ENCODE measurements at places on chromosomes 6 and 20. TPM values are rescaled to one million over a fixed set of nuclear protein-coding genes. Genes with fewer than 3 reads are reported as not detected.

GRCh38 chr6:158861686-158862381 is 42.7 kb upstream of the EZR start:
- no peak for DNase-seq
- H3K4me3 ChIP-seq: no peak overlapping the region
- no peak overlapping the region for H3K27ac ChIP-seq
- H3K27me3 ChIP-seq: no peaks in the 10 kb centered on the region
- no peaks in the 10 kb centered on the region for H3K4me1 ChIP-seq

GRCh38 chr20:53547664-53548239 is 45.9 kb downstream of the ZNF217 start:
- H3K4me1 ChIP-seq: peaks cover 3% of the 10 kb centered on the region
- no peak overlapping the region for H3K27ac ChIP-seq
- DNase-seq: no peak

- peaks cover 37% of the 10 kb centered on the region for H3K36me3 ChIP-seq
- H3K27ac ChIP-seq: no peak overlapping the region
- H3K27me3 ChIP-seq: no peaks in the 10 kb centered on the region
- DNase-seq: no peak
Observed at GRCh38 chr20:34006619-34007018, 12.9 kb downstream of the RALY start.

GRCh38 chr20:5535125-5535756 is 215.0 kb upstream of the SHLD1 start:
- no peaks in the 10 kb centered on the region for H3K27me3 ChIP-seq
- no peak overlapping the region for H3K27ac ChIP-seq
- no peak for DNase-seq

The COL9A3 gene
- total RNA-seq: 0.82 TPM

DNA sequence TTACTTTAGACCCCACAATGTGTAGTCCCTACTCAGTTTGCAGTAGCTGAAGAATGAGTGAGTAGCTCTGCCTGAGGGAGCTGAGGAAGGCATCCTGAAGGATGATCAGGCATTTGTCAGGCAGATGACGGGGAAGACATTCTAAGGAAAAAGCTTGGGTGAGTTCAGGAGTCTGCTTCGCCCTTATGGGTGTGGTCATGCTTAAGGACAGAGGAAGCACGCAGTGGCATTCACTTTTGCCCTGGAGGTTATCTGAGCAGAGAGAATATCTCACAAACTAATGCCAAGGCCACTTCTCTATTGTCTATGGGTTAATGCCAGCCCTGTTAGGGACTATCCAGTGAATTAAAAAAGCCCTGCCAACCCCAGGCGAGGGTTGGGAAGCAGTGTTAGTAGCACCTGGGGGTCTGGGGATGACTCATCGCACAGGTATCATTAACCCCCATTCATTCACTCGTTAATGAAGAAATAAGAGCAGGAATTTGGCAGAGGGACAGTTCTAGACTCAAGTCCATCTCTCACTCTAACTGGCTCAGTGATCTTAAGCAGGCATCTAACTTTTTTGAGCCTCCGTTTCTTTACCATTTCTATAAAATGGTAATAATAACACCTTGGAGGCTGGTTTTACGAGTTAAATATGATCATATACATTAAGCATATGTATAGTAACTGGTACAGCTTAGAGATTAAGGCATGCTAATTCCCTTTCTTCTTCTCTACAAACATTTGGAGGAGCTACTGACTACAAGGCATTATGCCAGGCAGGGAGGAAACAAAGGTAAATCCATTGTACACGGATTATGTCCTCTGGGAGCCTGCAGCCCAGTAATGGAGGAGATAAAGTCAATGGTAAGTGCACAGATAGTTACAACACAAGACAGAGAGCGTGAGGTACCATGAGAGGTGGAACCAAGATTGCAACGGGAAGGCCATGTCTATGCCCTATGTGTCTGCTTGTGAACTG is 93.2 kb upstream of the AKIRIN2 start:
- no peak overlapping the region for H3K4me3 ChIP-seq
- H3K27ac ChIP-seq: no peak overlapping the region

The EXOC2 gene
- 31.9 TPM for total RNA-seq

DNA sequence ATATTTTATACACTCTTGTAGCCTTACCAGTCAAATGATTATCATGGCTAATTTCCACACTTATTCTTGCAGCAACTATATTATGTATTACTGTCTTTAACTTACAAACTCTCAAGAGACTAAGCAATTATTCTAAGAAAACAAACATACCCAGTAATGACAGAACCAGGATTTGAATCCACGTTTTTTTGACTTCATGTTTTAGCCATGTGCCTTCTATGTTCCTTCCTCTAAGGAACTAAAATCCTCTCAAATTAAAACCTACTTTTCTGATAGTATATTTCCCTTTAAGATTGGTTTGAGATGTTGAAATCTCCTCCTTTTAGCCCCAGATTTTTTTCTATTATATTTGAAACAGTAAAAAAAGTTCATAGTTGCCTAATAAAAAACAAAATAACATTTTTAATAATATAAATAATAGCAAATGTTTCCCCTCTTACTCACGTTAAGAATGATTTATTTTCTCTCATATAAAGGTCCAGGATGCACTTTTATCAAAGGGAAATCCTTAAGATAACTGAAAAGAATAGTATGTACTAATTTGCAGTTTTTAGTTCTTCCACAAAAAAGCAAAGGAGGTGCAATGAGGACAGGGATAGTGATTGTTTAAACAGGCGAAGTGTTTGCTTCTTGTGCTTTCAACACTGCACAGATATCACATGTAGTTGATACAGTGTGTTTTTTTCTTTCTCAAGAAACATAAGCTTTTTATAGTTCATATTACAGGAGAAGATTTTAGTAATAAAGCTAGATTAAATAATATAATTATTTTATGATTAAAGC is 54.0 kb downstream of the VTA1 start:
- DNase-seq: no peak
- peaks cover 18% of the 10 kb centered on the region for H3K36me3 ChIP-seq
- H3K4me1 ChIP-seq: peaks cover 8% of the 10 kb centered on the region
- H3K27ac ChIP-seq: no peak overlapping the region
- H3K4me3 ChIP-seq: no peak overlapping the region
- no peaks in the 10 kb centered on the region for H3K27me3 ChIP-seq

- H3K27ac ChIP-seq: no peak overlapping the region
- peaks cover 6% of the 10 kb centered on the region for H3K27me3 ChIP-seq
- DNase-seq: no peak
- no peak overlapping the region for H3K4me3 ChIP-seq
Observed at GRCh38 chr6:112058243-112059032, 4.5 kb downstream of the CCN6 start.

GRCh38 chr6:169776379-169776778 is 25.0 kb downstream of the ERMARD start:
- H3K27ac ChIP-seq: no peak overlapping the region
- no peak for DNase-seq
- no peak overlapping the region for H3K4me3 ChIP-seq
- H3K4me1 ChIP-seq: peaks cover 7% of the 10 kb centered on the region
- H3K27me3 ChIP-seq: no peaks in the 10 kb centered on the region

DNA sequence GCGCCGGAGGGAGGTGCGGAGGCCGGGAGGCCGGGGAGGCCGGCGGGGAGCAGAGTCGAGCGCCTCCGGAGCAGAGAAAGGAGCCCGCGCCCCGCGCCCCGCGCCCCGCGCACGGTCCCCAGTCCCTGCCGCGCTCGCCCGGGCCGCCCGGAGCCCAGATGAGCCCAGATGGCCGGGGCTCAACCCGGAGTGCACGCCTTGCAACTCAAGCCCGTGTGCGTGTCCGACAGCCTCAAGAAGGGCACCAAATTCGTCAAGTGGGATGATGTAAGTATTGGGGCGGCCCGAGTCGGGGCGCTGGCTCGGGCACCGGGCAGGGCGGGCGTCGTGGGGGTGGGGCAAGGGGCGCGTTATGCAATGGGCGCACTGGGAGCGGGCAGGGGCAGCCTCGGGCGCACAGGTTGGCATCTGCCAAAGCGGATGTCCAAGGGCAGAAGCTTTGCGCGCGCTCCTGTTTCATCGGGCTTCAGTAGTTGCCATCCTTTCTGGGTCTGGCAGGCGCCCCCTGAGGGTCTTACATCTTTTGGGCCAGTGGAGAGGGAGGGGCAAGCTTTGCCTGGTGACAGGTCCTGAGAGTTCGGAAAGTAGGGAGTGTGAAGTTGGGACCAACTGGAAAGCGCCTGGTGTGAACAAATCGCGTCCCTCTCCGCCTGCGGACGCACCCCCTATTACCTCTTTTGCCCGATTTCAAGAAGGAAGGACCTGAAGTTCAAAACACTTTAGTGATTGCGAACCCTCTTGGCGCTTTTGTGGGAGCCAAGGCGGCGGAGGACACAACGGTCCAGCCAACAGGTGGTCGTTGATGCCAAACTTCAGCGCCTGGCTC is 631 bp downstream of the PLCB1 start:
- no peak for DNase-seq
- H3K36me3 ChIP-seq: no peaks in the 10 kb centered on the region
- peaks cover 42% of the 10 kb centered on the region for H3K27me3 ChIP-seq
- H3K4me1 ChIP-seq: no peaks in the 10 kb centered on the region
- no peak overlapping the region for H3K27ac ChIP-seq

The CCN6 gene
- total RNA-seq: not detected

The FOXS1 gene
- not detected for total RNA-seq

DNA sequence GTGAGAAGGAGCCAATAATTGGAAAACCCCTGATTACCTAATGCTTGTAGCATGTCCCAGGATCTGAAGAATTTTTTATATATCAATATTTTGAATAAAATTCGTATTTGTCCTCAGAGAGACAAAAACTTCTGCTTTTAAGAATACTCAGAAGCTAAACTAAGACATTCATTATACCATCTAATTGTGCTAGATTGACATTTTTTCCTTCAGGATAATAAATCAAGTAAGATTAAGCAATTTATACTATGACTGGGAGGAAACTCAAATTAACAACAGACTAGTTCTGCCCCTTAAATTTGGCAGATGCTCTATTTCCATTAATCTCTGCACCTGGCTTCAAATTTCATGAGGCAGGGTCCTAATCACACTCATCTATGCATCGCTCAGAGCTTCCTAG is 291.4 kb downstream of the PLCB1 start:
- no peak overlapping the region for H3K27ac ChIP-seq
- H3K36me3 ChIP-seq: no peaks in the 10 kb centered on the region
- H3K4me3 ChIP-seq: no peak overlapping the region
- no peaks in the 10 kb centered on the region for H3K27me3 ChIP-seq
- no peak for DNase-seq

The SPATS1 gene
- total RNA-seq: not detected

The C20orf141 gene
- not detected for total RNA-seq

The MCCD1 gene
- not detected for total RNA-seq

DNA sequence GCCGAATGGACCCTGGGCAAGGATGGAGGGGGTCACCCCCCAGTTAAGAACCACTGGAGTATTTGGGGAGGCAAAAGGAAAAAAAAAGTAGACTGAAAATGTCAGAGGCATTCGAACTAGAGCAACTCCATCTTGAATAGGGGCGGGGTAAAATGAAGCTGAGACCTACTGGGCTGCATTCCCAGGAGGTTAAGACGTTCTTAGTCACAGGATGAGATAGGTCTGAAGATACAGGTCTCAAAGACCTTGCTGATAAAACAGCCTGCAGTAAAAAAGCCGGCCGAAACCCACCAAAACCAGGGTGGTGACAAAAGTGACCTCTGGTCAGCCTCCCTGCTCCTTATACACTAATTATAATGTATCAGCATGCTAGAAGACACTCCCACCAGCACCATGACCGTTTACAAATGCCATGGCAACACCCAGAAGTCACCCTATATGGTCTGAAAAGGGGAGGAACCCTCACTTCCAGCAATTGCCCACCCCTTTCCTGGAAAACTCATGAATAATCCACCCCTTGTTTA is 70.4 kb upstream of the KCNG1 start:
- peaks cover 44% of the 10 kb centered on the region for H3K27me3 ChIP-seq

- no peaks in the 10 kb centered on the region for H3K36me3 ChIP-seq
- DNase-seq: no peak
- H3K27ac ChIP-seq: no peak overlapping the region
- peaks cover 18% of the 10 kb centered on the region for H3K4me1 ChIP-seq
- H3K4me3 ChIP-seq: no peak overlapping the region
- H3K27me3 ChIP-seq: peaks cover 52% of the 10 kb centered on the region
Observed at GRCh38 chr6:166754218-166755030, 127.4 kb upstream of the RPS6KA2 start.

The HFE gene
- 5.0 TPM for total RNA-seq

DNA sequence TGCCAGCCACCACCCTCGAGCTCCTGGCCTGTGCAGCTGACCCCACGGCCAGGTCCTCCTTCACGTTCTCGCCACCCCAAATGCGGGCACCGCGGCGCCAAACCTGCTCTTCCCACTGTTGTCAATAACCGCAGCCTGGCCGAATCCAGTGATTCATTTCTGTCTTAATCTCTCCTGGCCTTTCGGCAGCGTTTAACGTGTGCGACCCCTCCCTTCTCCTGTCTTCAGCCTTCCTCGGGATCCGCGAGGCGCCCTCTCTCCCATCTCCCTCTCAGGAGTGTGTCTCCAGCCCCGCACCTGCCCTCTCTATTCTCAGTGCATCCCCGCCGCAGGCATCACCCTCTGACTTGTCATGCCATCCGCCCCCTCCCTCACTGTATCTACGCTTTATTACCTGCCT is 91.4 kb downstream of the THBS2 start:
- no peak overlapping the region for H3K27ac ChIP-seq
- H3K27me3 ChIP-seq: peaks cover 2% of the 10 kb centered on the region
- no peak overlapping the region for H3K4me3 ChIP-seq
- H3K4me1 ChIP-seq: peaks cover 1% of the 10 kb centered on the region

The PPP1R14C gene
- total RNA-seq: not detected

The LSM2 gene
- 97.9 TPM for total RNA-seq

- H3K36me3 ChIP-seq: peaks cover 2% of the 10 kb centered on the region
- H3K27ac ChIP-seq: no peak overlapping the region
- no peaks in the 10 kb centered on the region for H3K27me3 ChIP-seq
- H3K4me1 ChIP-seq: peaks cover 1% of the 10 kb centered on the region
- H3K4me3 ChIP-seq: no peak overlapping the region
- DNase-seq: no peak
Observed at GRCh38 chr6:109344226-109344625, 38.0 kb downstream of the CD164 start.

GRCh38 chr20:60302875-60303274 is 344.7 kb downstream of the CDH26 start:
- no peaks in the 10 kb centered on the region for H3K27me3 ChIP-seq
- no peaks in the 10 kb centered on the region for H3K4me1 ChIP-seq
- no peak for DNase-seq

- peaks cover 76% of the 10 kb centered on the region for H3K27me3 ChIP-seq
- peak; percentile 29 for DNase-seq
- peaks cover 2% of the 10 kb centered on the region for H3K36me3 ChIP-seq
- H3K27ac ChIP-seq: peak overlapping the region; percentile 64
Observed at GRCh38 chr6:105993341-105994117, 92.6 kb upstream of the PRDM1 start.

DNA sequence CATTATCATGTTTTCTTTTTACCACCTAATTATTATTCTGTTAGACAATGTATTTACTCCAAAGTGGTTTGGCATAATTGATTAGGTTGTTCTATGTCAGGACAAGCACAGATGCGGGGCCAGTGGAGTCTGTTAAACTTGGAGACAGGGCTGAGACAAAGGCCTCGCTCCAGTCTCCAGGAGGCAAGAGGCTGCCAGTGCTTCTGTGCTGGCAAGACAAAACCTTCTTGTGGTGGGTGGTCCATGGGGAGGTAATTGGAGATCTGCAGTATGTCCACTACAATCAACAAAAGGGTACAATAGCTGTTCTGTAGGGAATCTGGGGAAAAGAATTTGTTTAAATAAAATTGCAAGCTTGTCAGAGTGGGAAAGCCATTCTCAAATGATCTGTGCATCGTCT is 677.2 kb upstream of the SLC35B3 start:
- H3K4me3 ChIP-seq: no peak overlapping the region
- no peak for DNase-seq
- H3K4me1 ChIP-seq: no peaks in the 10 kb centered on the region
- no peaks in the 10 kb centered on the region for H3K27me3 ChIP-seq
